ENCODE measurements at places on chromosomes 7 and 10.
A peak's percentile ranks its signal among the peaks of the same experiment; 100 is the strongest.

- no peak for DNase-seq
Observed at GRCh38 chr10:131706476-131706875, 194.3 kb upstream of the PPP2R2D start.

- DNase-seq, result no peak
Observed at GRCh38 chr7:21911341-21911875, 34.3 kb downstream of the CDCA7L start.

DNA sequence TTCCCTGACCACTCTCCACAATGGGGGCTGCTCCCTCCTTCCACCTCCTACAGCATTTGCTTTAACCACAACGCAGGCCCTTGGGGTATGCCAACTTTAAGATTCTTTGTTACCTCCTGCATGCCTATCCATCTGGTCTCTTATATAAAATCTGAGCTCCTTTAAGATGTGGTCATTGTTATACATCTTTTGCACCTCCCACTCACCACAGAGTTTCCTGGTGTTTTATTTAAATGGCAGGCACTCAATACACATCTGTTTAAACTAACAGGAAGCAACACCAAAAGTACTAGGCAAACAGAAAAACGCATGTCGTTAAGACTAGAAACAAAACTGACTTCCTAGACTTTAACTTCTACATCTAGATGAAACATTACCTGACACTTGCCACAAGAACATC, 36.3 kb downstream of the SLC25A13 start:
- DNase-seq, result no peak

- peak; percentile 100 for DNase-seq
Observed at GRCh38 chr7:104943502-104944343, 70.3 kb upstream of the KMT2E start.

GRCh38 chr10:4038000-4038399, 253.0 kb upstream of the KLF6 start:
- no peak for DNase-seq

GRCh38 chr10:6563731-6564130, 16.3 kb downstream of the PRKCQ start:
- no peak for DNase-seq

DNA sequence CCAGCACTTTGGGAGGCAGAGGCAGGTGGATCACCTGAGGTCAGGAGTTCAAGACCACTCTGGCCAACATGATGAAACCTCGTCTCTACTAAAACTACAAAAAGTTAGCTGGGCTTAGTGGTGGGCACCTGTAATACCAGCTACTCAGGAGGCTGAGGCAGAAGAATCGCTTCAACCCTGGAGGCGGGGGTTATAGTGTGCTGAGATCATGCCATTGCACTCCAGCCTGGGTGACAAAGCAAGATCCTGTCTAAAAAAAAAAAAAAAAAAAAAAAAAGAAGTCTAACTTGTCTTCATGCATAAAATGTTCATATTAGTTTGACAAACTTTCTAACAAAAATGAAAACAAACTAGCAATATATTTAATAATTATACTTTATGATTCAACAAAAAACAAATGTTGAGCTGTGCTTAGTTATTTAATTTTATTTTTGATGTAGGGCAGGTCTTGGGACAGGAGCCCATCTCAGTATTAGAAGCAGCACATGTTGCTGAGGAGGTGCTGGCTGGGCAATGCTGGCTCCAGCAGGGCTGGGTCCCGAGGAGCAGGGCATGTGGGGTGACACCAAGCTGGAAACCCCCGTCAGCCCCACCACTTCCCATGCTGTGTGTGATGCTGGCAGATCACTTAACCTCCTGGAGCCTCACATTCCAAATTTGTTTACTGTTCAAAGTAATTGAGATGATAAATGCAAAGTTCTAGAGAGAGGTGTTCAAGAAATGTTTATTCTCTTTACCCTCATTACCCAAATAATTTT, 335.3 kb upstream of the KLF6 start:
- no peak for DNase-seq

GRCh38 chr7:6571160-6571779, 6.0 kb upstream of the ZDHHC4 start:
- no peak for DNase-seq

- DNase-seq, result no peak
Observed at GRCh38 chr7:75667938-75668337, 70.8 kb downstream of the HIP1 start.

- no peak for DNase-seq
Observed at GRCh38 chr7:38452681-38453108, 178.5 kb downstream of the AMPH start.

DNA sequence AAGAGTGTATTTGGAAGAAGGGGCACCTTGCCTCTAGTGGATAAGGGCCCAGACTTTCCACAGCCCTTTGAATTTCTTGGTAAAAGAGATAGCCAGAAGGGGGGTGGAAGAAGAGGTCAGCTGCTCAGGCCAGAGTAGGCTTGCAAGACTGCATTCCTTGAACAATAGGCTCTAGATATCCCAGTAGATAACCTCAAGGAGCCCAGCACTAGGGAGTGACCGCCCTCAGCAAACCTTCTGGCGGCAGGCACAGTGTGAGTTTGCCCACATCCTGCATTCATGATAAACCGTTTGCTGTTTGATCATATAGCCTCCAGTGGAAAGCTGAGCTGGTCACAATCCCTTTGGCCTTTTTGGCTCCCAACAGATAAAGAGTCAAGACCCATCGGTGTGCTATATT, 70.5 kb downstream of the NPY start:
- DNase-seq, result no peak

GRCh38 chr7:158094046-158094445, 493.6 kb downstream of the PTPRN2 start:
- no peak for DNase-seq

DNA sequence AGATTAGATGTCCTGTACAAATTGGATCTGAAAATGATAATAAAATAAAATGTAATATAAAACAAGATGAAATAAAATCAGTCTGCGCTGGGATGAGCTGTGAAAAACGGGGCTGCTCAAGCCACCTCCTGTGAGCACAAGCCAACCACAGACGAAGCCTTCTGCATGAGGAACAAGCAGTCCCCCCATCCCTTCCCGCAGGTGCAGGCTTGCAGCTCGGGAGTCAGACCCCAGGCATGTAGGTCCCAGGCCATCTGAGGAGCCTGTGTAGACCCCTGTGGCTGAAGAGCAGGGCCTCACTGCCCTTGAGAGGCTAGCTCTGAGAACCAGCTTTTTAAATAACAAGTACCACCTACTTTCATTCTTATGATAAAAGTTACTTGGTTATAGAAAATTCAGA, 123.4 kb downstream of the TNS3 start:
- DNase-seq, result no peak

DNA sequence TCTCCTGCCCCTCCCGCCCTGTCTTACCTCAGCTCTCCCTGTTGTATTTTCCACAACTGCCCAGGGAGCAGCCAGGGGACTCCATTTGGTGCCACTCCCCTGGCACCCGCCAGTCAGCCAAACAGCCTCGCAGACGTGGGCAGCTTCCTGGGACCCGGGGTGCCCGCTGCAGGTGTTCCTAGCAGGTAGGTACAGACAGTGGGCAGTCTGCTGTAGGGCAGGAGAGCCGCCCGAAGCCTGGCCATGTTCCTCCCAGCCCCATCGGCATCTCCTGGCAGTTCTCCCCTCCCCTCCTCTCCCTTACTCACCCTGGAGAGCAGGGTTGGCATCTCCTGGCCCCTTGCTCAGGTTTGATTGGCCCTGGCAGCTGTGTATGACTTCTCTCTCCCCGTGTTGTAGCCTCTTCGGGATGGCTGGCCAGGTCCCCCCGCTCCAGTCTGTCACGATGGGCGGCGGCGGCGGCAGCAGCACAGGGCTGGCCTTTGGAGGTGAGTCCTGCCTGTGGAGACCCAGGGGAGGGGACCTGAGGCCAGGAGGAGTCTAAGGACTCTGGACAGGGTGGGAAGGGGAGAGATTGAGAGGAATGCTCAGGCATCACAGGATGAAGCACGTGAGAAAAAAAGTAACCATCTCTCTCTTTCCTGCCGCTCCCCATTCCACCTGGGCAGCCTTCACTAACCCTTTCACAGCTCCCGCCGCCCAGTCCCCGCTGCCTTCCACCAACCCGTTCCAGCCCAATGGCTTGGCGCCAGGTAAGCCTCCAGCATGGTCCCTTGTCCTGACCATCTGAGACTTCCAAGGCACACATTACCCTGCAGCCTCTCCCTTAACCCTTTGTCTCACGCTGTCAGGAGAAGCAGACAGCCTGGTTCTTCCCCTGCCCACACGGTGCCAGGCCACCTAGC, 11.3 kb downstream of the SAP25 start:
- DNase-seq, result no peak

- no peak for DNase-seq
Observed at GRCh38 chr7:538764-539685, 19.4 kb upstream of the PDGFA start.

GRCh38 chr7:30162622-30163124, 27.9 kb downstream of the MTURN start:
- DNase-seq, result peak; percentile 32

DNA sequence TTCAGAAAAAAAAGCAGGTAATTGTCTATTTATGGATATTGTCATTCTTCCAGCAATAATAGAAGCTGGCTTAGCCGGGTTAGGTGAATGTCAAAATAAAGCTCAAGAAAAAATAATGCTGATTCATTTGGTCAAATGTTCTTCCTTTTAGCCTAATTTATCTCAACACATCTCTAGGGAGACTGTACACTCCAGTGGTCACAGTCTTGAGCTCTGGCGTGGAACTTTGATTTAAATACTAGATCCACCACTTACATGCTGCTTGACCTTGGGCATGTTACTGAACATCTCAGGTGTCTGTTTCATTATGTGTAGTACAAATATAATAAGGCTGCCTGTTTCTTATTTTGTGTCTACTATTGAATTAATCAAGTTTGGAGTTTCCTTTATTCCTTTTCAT, 22.0 kb downstream of the PRTFDC1 start:
- DNase-seq, result no peak

DNA sequence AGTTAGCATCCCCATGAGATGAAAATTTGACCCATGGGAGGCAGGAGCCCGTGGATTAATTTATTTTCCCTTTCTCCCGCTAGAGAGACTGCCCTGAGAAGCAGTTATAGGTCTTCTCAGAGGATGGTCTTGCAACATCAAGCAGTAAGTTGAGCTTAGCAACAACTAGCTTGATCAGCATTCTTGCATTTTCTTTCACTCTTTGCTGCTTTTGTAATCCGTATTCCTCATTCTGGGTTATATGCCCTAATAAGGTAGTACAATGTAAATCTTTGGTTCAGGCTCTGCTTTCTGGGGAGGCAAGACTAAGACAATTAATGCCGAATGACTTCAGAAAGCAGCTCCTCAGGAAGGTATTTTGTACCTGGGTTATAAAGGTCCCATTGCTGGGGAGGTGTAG, 146.8 kb downstream of the FZD1 start:
- DNase-seq, result no peak

DNA sequence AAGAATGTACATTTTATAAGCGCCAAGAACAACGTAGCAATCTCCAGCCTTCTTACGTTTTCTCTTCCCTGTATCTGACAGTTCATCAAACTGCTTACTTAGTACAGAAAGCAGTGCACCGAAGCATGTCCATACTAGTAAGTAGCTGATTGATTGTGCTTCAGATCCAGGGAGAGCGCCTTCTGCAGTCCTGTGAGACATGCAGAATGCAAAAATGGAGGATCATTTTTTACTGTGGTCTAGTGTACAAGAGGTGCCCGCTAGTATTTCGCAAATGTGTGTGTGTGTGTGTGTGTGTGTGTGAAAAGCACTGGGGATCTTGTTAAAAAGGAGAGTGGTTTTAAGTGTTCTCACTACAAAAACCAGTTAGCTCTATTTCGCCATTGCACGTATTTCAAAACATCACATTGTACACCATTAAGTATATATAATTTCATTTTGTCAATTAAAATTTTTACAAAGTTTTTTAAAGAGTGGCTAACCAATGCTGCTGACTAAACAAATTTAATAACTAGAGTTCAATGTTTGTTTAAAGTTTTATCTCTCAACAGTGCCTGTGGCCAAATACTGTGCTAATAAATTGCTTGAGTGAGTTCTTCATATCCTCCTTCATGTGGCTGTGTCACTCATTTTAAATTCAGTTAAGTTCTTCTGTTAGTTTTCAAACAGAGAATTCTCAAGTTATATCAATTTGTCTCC, 99.6 kb downstream of the ZMYND11 start:
- DNase-seq, result no peak

DNA sequence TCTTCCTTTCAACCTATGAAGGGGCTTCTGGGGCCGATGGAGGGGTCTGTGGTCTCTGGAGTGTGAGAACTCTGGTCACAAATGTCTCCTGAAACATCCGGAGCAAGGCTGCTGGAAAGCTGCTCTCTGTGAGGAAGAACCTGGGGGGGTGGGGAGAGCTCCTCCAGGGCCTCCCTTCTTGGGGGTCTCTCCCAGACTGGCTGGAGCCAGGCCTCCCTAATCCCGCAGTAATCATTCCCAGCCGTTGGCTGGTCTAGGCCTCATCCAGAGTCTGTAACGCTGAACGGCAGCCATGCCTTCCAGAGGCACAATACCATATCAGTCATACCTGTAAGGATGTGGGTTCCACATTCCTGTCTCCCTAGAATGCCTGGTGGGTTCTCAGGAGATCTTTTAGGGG, 4.4 kb upstream of the LZTS2 start:
- no peak for DNase-seq

DNA sequence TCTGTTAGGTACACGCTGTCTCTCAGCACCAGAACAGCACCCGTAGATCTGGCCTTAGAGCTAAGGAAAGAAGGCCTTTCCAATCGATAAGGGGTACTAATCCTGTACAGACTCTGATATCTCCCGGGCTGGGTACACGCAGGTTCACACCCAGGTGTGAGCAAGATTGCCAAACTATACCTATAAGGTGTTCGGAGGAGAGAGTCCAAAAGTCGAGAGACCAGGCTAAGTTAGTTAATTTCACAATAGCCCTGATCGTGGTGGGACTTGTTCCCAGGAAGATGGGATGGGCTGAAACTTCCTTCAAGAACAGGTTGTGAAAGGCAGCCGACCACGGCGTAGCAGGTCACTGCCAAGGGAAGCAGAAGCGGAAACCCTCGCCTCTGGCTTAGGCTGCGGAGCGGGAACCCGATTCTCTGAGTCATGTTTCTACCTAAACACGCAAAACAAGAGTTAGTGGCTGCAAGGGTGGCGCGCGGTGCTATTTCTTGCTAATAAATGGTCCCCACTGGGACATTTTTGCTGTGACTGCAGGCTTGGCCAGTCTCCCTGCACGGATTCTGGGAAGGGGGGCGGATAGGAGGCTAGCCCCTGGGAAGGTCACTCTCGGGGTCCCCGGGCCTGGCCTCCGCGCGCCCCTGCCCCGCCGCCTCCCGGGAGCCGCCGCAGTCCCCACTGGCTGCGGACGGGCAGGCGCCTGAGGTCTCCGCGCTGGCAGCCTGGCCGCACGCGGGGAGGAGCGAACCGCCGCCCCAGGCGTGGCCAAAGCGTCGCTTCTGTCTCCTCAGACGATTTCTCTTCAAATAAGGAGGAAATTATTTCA, 75.4 kb upstream of the PDSS1 start:
- no peak for DNase-seq

- no peak for DNase-seq
Observed at GRCh38 chr10:86371116-86371515, 4.5 kb upstream of the GRID1 start.

- DNase-seq, result peak; percentile 73
Observed at GRCh38 chr10:92691591-92692079, 1.9 kb downstream of the HHEX start.

- DNase-seq, result no peak
Observed at GRCh38 chr10:61941202-61941681, 39.7 kb downstream of the ARID5B start.

- no peak for DNase-seq
Observed at GRCh38 chr10:20481054-20481453, 416.1 kb downstream of the NEBL start.

Measured in dermis microvascular lymphatic vessel endothelial cell (primary cell).